Activated B cell treated with CpG ODN at 0.5 μM for 24 hours (primary cell): ENCODE measurements at places on chromosomes 12 and 14.

DNA sequence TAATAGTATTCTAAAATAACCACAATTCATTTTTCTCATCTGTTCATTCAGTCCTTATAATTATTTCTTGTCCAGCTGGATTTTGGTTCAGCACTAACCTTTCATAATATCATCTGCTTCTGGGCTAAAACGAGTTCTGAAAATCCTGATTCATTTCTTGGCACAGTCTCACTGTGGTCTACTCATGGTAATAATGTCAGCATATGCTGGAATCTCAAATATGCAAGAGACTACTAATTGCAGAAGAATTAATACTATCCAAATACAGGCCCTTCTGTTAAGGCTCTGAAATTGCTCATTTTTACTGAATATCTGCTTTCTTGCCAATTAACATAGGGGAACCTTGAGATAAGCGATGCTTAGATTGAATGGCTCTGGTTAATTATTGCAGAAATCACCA is 597.1 kb downstream of the RPL10L start:
- DNase-seq = no peak
- H3K27me3 ChIP-seq = no peaks in the 10 kb centered on the region
- no peak overlapping the region for H3K4me3 ChIP-seq
- H3K36me3 ChIP-seq = no peaks in the 10 kb centered on the region

DNA sequence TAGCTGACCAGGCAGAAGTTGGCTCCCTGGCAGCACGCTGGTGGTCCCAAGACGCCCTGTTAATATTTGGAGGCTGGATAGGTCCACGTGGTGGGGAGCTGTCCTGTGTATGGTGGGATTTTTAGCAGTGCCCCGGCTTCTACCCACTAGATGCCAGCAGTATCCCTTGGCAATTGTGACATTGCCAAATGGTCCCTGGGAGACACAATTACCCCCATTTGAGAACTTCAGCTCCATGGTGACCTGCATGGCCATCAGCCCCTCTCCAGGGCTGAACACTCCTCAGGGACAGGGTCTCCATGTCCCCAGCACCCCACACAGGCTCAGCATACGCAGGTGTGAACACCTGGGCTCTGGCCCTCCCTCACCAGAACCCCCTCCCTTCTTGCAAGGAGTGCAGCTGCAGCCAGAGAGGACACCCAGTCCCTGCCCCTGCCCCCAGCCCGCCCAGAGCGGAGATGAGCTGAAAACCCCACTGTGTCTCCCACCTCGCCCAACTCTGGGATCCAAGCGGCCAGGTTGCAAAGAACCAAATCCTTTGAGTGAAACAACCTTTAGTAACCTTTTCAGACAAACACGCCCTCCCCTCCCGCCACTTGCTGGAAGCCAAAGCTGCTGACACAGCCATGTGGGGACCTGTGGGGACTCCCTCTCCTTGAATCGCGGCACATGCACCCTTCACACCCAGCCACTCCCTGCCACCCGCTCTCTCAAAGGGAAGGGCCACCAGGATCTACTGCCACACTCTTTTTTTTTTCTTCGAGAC is 120.4 kb downstream of the CALM1 start:
- no peaks in the 10 kb centered on the region for H3K27me3 ChIP-seq
- H3K4me1 ChIP-seq = no peaks in the 10 kb centered on the region

- no peaks in the 10 kb centered on the region for H3K36me3 ChIP-seq
- no peaks in the 10 kb centered on the region for H3K4me1 ChIP-seq
Measured at GRCh38 chr12:127496255-127496654, 770.7 kb upstream of the TMEM132C start.

GRCh38 chr12:49887536-49888401 is 15.9 kb downstream of the FAIM2 start:
- DNase-seq = no peak
- H3K4me3 ChIP-seq = no peak overlapping the region
- no peaks in the 10 kb centered on the region for H3K36me3 ChIP-seq
- no peak overlapping the region for H3K27ac ChIP-seq
- no peaks in the 10 kb centered on the region for H3K4me1 ChIP-seq
- H3K27me3 ChIP-seq = peaks cover 26% of the 10 kb centered on the region

GRCh38 chr14:39419272-39419671 is 13.0 kb downstream of the FBXO33 start:
- no peak overlapping the region for H3K27ac ChIP-seq
- no peaks in the 10 kb centered on the region for H3K27me3 ChIP-seq
- H3K36me3 ChIP-seq = peaks cover 32% of the 10 kb centered on the region
- H3K4me3 ChIP-seq = no peak overlapping the region
- H3K4me1 ChIP-seq = peaks cover 17% of the 10 kb centered on the region

DNA sequence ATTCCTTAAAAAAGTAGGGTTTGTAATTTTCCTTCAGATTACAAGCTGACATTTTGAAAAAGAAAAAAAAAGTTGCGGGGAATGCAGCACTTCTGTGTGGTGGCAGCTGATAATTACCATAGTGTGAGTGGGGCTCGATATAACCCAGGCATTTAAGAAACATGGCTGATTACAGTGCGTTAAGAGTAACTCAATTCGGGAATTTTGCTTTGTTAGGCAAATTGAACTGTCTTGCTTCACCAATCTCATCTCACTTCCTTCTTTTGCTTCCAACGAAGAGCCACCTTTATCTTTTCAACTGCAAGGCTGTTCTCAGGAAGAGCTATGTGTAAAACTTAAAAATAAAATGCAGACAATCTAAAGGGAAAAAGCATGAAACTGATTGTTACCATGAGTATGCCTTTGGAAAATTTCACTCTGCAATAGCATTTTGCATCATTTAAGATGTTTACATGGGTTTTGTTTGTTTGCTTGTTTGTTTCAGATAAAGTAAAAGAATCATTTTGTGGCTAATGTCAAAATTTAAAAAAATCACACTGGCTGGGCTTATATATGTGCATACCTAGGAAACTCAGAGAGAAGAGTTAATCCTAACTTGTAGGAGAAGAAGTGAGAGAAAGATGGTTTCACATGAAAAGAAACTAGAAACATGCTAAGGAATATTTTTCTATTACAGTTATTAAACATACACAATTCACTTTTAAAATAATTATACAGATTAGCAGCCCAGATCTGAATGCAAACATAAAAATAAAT is 295.9 kb upstream of the ATP2B1 start:
- peak overlapping the region; percentile 13 for H3K27ac ChIP-seq
- H3K4me3 ChIP-seq = peak overlapping the region; percentile 25
- no peaks in the 10 kb centered on the region for H3K36me3 ChIP-seq
- DNase-seq = no peak

GRCh38 chr12:10965476-10965875 is 21.2 kb downstream of the TAS2R50 start:
- H3K4me3 ChIP-seq = no peak overlapping the region
- no peak overlapping the region for H3K27ac ChIP-seq
- H3K27me3 ChIP-seq = no peaks in the 10 kb centered on the region
- DNase-seq = no peak

GRCh38 chr12:20150835-20151422 is 217.4 kb upstream of the PDE3A start:
- H3K4me1 ChIP-seq = no peaks in the 10 kb centered on the region
- no peaks in the 10 kb centered on the region for H3K27me3 ChIP-seq
- no peak for DNase-seq
- no peak overlapping the region for H3K27ac ChIP-seq

DNA sequence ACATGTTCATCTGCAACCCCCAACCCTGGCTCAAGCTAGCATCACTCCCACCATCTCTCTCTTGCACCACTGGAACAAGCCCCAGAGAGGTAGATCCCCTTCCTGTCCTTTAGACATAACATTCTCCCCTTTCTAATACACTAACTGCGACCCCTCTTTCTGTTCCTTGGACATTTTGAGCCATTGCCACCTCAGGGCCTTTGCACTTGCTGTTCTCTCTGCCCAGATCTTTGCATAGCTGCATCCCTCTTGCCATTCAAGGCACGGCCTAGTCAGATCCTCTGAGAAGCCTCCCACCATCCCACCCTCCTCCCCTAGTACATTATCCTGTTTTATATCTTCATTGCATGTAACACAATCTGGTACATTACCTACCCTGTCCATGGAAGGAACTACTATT is 16.5 kb downstream of the FOXN3 start:
- H3K4me3 ChIP-seq = no peak overlapping the region
- peaks cover 62% of the 10 kb centered on the region for H3K4me1 ChIP-seq
- H3K27me3 ChIP-seq = no peaks in the 10 kb centered on the region

DNA sequence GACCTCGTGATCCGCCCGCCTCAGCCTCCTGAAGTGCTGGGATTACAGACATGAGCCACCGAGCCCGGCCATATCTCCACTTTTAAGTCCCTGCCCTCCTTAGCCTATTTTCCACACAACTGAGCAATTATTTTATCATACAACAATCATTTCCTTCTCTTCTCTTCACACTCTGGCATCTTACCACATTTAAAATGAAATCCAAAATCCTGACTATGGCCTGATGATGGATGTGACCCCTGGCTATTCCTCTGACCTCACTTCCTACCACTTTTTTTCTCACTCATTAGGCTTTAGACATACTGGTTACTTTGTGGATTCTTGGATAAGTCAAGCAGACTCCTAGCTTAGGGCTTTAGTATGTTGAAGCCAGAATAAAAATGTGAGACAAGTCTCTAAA is 21.9 kb upstream of the EID3 start:
- H3K27me3 ChIP-seq = peaks cover 5% of the 10 kb centered on the region
- no peak overlapping the region for H3K4me3 ChIP-seq
- no peaks in the 10 kb centered on the region for H3K36me3 ChIP-seq
